ENCODE measurements at places on chromosomes 11 and 22.

- peak overlapping the region; percentile 2 for H3K4me3 ChIP-seq
- no peak for DNase-seq
- peaks cover 81% of the 10 kb centered on the region for H3K4me1 ChIP-seq
- H3K27me3 ChIP-seq, result no peaks in the 10 kb centered on the region
Observed at GRCh38 chr11:44814881-44815592, 88.3 kb downstream of the TSPAN18 start.

DNA sequence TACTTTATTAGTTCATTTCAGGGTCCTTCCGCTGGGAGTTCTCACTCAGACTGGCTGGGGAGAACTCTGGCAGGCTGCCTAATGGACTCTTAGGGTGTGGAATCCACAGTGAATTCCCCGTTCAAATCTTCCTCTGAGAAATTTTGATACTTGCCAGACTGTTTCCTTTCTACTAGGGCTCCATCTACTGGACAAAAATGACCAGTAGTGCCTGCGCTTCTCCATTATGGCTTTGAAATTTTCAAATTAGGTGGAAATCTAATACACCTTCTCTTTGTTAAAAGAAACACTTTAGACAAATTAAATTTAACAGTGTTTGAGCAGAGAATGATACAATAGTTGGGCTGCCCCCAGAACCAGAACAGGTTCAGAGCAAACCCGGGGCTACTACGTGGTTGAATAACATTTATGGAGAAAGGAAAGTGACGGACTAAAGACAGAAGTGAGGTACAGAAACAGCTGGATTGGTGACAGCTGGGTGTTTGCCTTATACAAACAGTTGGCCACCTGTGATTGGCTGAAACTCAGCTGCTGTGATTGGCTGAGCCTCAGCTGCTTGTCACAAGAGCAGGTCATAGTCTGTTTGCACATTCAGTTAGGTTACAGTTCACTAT, 52.9 kb upstream of the FDX1 start:
- peak; percentile 48 for DNase-seq
- H3K27ac ChIP-seq, result no peak overlapping the region
- no peaks in the 10 kb centered on the region for H3K27me3 ChIP-seq
- peaks cover 15% of the 10 kb centered on the region for H3K4me1 ChIP-seq
- no peak overlapping the region for H3K4me3 ChIP-seq

DNA sequence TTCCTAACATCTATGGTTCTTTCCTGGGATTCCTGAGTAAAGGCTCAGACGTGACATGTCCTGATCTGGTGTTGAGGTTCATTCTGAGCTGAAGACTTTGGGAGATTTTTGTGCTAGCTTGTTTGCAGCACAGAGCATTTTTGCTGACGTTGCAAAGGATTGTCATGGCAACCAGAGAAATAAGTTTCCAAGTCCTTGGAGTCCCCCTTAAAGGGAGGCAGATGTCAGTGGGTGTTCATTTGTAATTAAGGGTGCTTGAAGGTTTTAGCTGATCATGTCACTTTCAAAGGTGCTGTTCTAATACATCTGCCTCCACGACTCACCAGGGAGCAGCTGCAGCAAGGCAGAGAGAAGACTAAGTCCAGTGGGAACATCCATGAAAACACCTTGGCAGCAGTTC, 5.4 kb upstream of the SYN3 start:
- peaks cover 50% of the 10 kb centered on the region for H3K27me3 ChIP-seq
- no peak overlapping the region for H3K4me3 ChIP-seq
- DNase-seq, result no peak
- H3K27ac ChIP-seq, result no peak overlapping the region
- H3K36me3 ChIP-seq, result no peaks in the 10 kb centered on the region

GRCh38 chr11:66443602-66444001, 5.0 kb upstream of the MRPL11 start:
- H3K36me3 ChIP-seq, result no peaks in the 10 kb centered on the region
- H3K27ac ChIP-seq, result no peak overlapping the region
- H3K27me3 ChIP-seq, result peaks cover 46% of the 10 kb centered on the region
- no peak overlapping the region for H3K4me3 ChIP-seq
- no peak for DNase-seq

DNA sequence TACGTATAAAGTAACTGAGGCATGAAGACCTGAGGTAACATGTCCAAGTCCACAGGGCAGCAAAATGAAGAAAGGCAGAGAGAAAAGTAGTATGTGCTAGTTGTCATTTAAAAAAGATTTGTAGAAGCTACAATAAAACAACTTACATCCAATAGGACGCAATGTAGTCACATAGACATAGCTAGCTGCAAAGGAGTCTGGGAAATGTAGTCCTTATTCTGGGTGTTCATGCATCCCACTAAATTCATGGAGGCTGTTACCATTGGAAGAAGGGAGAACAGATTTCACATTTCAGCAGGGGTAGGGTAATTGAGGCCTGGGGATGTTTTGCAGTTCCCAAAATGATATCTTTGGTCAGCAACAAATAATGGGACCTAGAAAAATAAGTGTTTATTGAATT, 571.4 kb downstream of the MIAT start:
- no peaks in the 10 kb centered on the region for H3K36me3 ChIP-seq
- peaks cover 7% of the 10 kb centered on the region for H3K4me1 ChIP-seq
- no peak for DNase-seq
- H3K27ac ChIP-seq, result no peak overlapping the region

GRCh38 chr22:38406617-38407016, 48.4 kb downstream of the KCNJ4 start:
- no peaks in the 10 kb centered on the region for H3K27me3 ChIP-seq
- H3K36me3 ChIP-seq, result peaks cover 6% of the 10 kb centered on the region
- H3K4me1 ChIP-seq, result peaks cover 9% of the 10 kb centered on the region
- no peak overlapping the region for H3K27ac ChIP-seq
- DNase-seq, result no peak

DNA sequence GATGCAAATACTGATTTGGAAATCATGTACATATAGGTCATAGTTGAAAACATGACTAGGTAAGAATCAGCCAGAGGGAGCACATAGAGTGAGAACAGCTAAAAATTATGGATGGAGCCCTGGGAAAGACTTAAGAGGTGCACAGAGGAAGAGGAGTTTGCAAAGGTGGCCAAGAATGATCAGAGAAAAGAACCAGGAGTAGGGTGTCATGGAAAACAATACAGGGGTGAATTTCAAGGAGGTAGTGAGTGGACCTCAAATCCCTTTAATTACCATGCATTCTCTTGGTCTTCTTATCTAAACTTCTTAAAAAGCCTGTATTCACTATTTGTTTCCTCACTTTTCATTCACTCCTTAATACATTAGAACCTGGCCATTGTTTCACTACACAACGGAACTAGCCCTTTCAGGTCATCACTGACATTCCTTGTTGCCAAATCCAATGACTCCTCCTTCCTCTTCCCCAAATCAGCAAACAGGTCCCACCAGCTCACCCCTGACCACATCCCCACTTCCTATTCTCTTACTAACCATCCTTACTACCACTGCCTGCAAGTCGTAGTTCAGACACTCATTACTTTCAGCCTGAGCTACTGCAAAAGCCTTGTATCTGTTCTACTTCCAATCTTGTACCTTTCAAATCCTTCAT, 22.6 kb downstream of the BUD13 start:
- no peak overlapping the region for H3K27ac ChIP-seq
- H3K36me3 ChIP-seq, result peaks cover 10% of the 10 kb centered on the region
- no peak overlapping the region for H3K4me3 ChIP-seq
- DNase-seq, result no peak
